ENCODE measurements at places on chromosomes 12 and 14.
A peak's percentile ranks its signal among the peaks of the same experiment; 100 is the strongest.

- DNase-seq, result no peak
Measured at GRCh38 chr12:53890081-53890480, 48.5 kb upstream of the HOXC13 start.

DNA sequence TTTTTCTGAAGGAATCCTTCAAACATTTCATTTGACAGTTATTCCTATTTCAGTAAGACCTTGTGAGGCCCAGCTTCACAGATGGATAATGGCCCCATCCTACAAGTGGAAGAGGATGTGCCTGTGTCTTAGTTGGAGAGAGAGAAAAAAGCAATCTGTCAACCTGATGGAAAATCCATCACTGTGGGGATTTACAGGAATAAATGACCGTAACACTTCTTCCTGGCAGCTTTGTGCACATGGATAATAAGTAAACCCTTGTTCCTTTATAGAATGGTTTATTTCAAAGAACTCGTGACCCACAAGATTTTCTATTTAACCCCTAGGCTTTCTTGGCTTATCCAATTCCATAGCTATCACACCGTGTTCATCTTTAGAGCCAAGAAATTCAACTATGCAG lies 121.4 kb upstream of the PCED1B start:
- DNase-seq, result no peak

DNA sequence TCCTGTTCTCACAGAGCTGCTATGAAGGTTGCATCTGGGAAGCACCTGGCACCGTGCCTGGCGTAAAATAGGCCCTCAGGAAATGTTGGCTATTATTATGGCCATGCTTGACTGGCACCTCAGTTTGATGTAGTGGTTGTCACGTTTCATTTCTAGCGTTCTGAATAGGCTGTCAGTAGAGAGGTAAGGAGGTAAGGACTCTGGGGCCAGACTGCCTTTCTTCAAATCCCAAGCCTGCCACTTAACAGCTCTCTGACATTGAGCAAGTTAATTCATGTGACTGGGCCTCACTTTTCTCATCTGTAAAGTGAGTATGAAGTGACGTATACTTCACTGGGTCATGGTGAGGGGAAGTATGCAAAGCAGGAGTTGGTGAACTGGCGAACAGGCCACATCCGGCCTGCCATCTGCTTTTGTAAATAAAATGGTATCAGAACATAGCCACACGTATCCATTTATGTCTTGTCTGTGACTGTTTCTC lies 196.2 kb downstream of the CACNA1C start:
- no peak for DNase-seq

DNA sequence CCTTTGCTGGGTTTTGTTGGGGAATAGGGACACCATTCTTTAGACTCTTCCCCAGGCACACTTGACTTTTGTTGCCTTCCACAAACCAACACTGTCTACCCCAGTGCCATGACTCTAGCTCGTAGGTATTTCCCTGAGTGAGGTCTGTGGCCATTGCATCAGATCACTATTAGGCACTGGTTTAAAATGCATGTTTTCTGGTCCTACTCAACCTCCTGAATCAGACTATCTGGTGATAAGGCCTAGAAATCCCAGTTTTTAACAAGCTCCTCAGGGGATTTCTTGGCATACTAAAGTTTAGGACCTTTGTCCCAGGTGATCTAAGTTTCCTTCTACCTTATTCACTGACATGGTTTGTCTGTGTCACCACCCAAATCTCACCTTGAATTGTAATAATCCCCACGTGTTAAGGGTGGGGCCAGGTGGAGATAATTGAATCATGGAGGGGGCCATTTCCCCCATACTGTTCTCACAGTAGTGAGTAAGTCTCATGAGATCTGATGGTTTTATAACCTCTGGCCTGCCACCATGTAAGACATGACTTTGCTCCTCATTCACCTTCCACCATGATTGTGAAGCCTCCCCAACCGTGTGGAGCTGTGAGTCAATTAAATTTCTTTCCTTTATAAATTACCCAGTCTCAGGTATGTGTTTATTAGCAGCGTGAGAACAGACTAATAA lies 87.8 kb upstream of the PSMC1 start:
- peak; percentile 49 for DNase-seq

- DNase-seq, result no peak
Measured at GRCh38 chr12:69123919-69124638, 115.3 kb upstream of the CPSF6 start.

GRCh38 chr14:89588840-89589296 lies 171.8 kb upstream of the FOXN3 start:
- DNase-seq, result no peak

- DNase-seq, result no peak
Measured at GRCh38 chr14:95903165-95903564, 26.5 kb downstream of the TUNAR start.

GRCh38 chr12:51972849-51973273 lies 21.4 kb downstream of the ACVR1B start:
- DNase-seq, result peak; percentile 100

DNA sequence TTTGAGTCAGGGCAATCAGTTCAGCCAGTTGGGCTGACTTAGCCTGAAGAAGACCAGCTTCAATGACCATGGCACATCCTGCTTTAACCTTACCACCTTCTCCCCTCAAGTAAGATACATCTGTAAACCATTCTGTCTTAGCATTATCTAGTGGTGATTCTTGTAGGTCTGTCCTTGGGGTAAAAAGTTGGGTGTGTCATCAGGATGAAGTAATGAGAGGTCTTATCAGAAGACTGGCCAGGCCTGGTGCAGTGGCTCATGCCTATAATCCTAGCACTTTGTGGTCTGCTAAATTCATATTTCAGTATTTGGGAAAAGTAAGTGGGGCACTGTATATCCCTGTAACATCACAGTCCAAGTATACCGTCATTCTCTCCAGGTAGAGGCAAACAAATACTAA lies 19.1 kb downstream of the SINHCAF start:
- DNase-seq, result peak; percentile 82

GRCh38 chr12:107329569-107330324 lies 236.4 kb upstream of the CRY1 start:
- DNase-seq, result peak; percentile 82

- no peak for DNase-seq
Measured at GRCh38 chr12:25455696-25456095, 97.4 kb downstream of the LMNTD1 start.

DNA sequence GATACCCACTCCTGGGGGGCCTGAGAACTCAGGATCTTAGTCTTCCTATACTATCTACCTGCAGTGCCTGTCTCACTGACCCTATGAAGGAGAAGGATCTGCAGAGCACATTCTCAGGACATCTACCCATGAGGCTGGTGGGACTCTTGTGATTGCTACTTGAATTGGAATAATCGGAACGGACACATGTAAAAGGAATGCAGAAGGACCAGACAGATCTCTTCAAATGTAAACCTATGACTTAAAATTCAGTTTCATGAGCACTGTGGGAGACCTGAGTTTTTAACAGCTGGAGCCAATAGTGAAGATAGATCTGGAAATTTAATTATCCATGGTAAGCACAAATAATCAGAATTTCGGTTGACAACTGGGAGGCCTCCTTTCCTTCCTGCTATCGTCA lies 35.2 kb upstream of the CPSF6 start:
- DNase-seq, result no peak

- DNase-seq, result peak; percentile 97
Measured at GRCh38 chr14:68749487-68750475, 43.1 kb downstream of the ZFP36L1 start.

DNA sequence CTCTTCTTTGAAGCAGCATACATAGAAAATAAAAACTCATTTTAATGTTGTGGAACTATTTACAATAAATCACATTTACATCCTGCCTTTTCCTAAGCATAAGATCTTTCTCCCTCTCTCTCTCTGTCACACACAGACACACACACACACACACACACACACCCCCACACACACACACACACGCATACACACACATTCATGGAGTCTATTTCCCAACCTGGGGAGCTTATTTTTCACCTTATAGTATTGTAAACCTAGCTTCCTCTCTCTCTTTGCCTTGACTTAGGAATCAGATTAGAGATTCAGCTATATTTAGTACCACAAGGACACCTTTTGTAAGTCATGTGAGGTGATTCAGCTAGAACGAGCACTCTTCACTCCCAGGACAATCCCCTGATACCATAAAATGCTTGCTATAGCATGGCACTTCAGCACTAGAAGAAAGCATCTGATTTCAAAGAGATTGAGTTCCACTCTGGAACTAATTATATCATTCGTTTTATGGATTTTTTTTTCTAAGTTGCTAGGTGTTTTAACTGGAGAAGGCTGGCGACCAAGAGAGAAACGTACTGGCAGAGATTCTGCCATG lies 23.6 kb downstream of the TMEM30B start:
- no peak for DNase-seq

DNA sequence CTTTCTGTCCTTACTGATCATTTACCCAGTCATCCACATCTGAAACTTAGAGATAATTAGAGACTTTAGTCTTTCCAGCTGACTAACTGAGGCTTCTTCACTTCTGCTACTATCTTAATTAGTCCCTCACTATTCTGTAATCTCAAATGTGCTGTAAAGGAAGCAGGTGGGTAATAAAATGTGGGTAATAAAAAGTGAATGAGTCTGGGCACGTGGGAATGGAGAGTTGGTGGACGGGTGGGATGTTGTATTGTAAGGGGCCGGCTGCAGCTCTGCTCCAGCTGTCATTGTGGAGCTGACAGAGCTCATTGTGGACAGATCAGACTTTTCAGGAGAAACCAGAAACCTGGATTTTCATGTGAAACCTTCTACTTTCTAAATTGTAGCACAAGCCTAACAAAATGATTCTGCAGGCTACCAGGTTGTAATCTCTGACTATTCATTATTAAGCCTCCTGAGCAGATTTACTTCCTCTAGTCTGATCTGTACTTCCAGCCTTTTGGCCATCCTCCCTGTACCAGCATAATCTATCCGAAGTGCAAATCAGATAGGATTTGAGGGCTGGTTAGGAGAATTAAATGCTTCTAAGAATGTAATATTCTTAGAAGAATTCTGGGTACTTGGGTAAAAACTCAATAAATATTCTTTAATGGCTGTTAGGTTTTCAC lies 42.0 kb upstream of the BMAL2 start:
- no peak for DNase-seq

GRCh38 chr12:115177899-115178298 lies 493.9 kb upstream of the TBX3 start:
- no peak for DNase-seq

DNA sequence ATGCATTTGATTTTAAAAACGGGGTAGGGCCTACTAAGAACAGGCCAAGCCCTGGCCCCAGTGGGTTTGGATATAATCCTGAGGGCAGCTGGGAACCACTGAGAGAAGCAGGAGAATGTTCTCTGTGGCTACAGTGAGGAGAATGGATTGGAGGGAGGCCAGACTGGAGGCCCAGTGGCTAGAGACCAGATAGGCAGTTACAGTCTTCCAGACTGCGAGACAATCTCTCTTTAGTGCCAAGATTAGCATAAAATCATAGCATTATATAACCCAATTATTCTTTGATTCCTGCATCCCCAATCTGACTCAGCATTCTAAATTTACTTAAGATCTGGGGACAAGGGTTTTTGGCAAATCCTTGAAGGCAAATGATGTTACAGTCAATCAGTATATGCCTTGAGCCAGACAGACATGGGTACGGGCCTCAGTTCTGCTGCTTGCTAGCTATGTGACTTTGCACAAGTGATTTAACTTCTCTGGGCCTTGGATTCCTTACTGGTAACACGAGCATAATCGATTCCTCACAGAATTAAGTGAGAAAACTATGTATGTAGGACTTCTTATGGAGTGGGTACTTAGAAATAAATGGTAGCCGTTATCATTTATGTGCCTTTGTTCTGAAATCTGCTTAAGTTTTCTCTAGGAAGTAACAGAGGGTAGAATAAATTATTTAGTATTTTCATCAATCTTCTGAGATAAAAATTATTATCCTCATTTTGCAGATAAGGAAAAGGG lies 18.3 kb downstream of the NINJ2 start:
- DNase-seq, result peak; percentile 43

- no peak for DNase-seq
Measured at GRCh38 chr14:94906991-94907587, 137.2 kb upstream of the GSC start.

DNA sequence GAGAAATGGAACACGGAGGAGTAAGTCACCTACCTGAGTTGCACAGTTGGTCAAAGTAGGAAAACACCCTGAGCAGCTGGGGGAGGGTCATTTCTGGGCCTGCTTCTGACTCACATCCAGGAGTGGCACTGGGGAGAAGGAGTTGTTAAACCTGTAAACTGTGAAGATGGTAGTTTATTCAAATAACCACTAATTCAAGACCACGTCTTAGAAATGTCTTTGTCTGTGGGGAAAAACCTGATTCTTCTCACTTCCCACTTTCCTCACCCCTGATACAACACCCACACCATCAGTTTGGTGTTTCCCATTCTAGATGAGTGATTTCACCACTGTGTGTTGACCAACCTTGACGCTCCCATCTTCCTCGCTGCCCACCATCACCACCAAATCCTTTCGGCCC lies 207.1 kb downstream of the ANO4 start:
- DNase-seq, result no peak

DNA sequence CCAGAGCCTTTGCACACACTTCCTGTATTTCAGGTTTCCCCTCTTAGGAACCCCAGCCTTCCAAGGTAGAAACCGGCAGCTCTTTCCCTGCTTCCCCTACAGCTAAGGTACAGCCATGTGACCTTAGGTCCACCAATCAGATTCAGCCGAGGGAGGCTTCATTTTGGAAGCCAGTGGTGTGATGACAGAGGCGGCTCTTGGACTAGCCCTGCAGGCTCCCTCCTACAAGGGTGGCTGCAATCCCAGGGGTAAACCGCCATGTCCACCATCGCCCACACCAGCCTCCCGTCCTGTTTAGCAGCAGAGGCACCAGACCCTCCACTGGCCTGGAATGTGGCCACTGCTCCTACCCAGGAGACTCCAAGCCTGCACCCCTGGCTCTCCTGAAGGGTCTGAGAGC lies 65.6 kb downstream of the SERPINA3 start:
- no peak for DNase-seq

DNA sequence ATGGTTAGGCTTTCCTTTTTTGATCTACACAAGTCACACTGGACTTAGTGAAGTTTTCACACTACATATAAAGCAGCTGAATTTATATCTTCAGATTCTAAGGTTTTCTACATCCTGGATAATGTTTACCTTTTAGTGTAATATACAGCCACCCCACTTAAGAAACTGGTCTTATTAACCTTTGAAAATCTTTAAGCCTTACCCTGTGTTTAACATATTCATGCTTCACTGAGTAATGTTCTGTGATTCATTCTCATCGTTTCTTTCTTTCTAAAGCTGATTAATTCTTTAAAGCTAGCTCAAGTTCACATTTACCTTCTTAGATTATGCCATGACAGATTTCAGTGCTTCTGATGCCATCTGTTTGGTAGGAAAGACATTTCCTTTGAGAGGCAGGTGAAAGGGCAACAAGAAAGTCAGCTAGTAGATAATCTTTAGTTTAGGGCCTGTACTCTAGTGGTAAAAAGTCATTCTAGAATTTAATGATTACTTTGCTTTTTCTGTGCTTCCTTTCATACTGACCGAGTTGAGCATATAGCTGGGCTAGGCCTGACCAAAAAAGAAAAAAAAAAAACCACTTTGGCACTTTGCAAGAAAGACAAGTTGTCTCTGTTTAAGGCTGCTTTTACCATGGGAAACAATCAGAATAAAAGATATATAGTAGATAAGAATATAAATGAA lies 690.9 kb upstream of the FBXO33 start:
- DNase-seq, result peak; percentile 22

- no peak for DNase-seq
Measured at GRCh38 chr12:67152451-67152850, 116.7 kb upstream of the CAND1 start.
